ENCODE measurements at places on chromosomes 1 and 21. TPM values are rescaled to one million over a fixed set of nuclear protein-coding genes. Genes with fewer than 3 reads are reported as not detected.

- no peaks in the 10 kb centered on the region for H3K36me3 ChIP-seq
- H3K27me3 ChIP-seq, result no peaks in the 10 kb centered on the region
- H3K4me1 ChIP-seq, result no peaks in the 10 kb centered on the region
- DNase-seq, result no peak
These were observed 19.0 kb downstream of the GNG12 start for GRCh38 chr1:67814121-67814772.

GRCh38 chr1:201845331-201846083 is 16.6 kb downstream of the IPO9 start:
- no peak for DNase-seq
- peaks cover 32% of the 10 kb centered on the region for H3K36me3 ChIP-seq

The TFF2 gene
- not detected for total RNA-seq

GRCh38 chr1:25774921-25775771 is 24.8 kb upstream of the SELENON start:
- H3K4me3 ChIP-seq, result peak overlapping the region; percentile 46
- peaks cover 29% of the 10 kb centered on the region for H3K36me3 ChIP-seq
- H3K27ac ChIP-seq, result peak overlapping the region; percentile 74
- H3K27me3 ChIP-seq, result no peaks in the 10 kb centered on the region

The CLCC1 gene
- total RNA-seq, result 33.3 TPM

The SDHB gene
- 54.8 TPM for total RNA-seq

- no peaks in the 10 kb centered on the region for H3K27me3 ChIP-seq
- no peaks in the 10 kb centered on the region for H3K36me3 ChIP-seq
- DNase-seq, result no peak
These were observed 657.1 kb upstream of the BRINP3 start for GRCh38 chr1:191134796-191135195.
